NCI-H1930 (cell line): ENCODE measurements at places on chromosomes 7 and 10.

DNA sequence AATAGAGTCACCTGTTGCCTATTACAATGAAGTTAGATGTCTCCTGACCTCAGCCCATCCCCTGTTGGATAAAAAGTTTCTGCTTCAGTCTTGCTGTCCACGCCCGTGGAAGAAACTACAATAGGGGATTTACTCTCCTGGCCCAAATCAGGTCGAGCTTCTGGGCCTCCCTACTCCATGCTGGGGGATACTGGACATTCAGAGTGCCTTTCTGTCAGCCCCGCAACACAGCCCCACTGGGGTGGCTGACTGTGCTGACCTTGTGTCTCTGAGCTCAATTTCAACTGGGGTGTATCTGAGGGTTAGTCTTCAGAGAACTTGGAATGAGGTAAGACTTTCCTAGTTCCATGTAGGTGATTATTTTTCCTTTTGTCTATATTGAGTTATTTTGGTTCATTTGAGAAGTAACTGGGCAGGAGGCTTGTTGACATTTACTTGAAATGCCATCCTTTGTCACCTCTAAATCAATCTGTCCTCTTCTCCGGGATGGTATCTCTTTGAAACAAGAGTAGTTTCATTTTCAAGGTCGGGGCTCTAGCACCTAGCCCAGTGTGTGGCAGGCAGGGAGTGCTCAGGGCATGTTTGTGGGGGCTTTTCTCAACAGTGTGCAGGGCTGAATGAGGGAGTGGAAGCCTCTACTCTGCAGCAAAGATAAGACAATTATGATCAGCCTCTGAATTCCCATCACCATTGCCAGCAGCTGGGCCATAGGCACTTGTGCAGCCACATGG is 17.7 kb upstream of the CXCL12 start:
- DNase-seq: no peak

GRCh38 chr10:75431180-75432111 is at the start of gene LRMDA:
LRMDA (plus strand) TSS chr10:75431624.
- DNase-seq: no peak

DNA sequence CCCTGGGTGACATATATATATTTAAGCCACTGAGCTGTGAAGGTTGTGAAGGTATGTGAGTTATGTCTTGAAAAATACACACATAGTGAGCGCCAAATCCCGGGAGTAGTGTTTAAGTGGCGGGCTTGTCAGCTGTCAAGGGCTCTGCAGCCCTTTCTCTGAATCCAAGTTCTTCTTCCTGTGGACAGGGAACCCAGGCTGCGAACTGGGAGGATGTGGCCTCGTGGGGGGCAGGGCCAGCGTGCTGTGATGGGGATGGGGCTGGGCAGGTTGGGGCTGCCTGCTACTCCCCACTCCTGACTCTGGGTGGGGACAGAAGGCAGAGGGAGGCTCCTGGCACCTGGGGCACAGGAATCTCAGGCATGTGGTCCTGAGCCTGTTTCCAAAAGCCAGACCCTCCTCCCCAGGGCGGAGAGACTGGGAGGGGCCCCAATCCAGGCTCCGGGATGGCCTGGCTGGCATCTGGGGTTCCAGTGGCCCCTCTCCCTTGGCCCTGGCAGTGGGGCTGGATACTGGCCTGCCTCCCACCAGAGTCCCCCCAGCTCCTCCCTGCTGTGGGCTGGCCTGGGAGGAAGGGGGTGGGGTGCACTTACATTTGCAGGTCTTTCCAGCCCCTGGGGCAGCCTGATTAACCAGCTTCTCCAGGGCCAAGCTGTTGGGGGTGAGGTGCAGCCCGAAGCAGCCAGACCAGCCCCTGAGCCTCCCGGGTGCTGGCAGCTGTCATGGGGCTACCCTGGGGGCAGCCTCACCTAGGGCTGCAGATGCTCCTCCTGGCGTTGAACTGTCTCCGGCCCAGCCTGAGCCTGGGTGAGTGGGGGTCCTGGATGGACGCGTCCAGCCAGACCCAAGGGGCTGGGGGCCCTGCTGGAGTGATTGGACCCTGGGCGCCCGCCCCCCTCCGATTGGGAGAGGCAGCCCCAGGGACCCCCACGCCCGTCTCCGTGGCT is at the start of gene UPK3B:
UPK3B (plus strand) TSS at position 622 of the 947 bp plus-strand sequence; CDS start at position 723, 101 bp downstream.
- DNase-seq: no peak

- DNase-seq: no peak
Observed at GRCh38 chr7:148723166-148723559, 24.5 kb downstream of the CUL1 start.

DNA sequence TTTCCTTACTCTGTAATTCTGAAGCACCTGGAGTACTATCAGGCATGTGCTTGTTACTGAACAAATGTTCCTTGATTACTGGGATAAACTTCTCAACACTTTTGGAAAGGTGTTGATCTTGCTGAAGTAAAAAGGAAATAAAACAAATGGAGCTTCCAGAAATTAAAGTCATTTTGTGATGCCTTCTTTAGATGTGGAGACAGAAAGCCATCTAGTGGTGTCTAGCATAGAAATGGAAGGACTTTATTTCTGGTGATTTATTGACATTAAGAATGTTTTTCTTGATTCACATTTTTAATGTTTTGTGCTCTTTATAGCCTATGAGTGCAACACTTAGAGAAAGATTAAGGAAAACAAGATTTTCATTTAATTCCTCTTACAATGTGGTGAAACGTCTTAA is 1.4 kb downstream of the SFR1 start:
- no peak for DNase-seq

GRCh38 chr10:127203067-127203466 is 6.7 kb upstream of the INSYN2A start:
- no peak for DNase-seq

DNA sequence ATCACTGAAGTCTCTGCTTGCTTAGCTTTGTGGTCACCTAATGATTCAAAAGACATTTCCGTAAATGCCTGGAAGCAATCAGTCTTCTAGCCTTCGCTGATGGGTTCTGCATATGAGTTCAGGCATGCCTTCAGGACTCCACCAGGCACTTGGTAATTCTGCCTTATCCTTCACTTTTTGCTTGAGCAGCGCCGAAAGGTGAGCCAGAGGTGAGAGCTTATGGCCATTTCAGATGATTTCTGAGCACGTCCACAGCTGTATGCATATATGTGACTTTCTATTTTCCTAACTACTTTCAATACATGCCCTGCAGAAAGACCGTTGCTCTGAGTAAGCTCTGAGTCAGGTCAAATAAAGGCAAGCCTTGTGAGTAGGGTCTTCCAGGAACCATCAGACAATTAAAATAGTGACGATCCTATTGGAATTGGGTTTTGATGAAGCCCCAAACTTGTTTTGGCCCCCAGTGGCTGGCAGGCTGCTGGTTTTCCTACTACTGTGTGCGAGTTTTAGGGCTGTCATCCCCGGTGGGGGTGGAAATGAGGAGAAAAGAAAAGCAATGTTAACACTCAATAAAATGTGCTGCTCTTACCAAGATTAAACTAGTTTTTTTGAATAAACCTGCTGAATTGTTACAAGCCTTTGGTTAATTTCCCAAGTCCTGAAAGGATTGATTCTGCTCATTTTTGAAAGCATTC is 154.4 kb upstream of the AKR1E2 start:
- DNase-seq: no peak

- DNase-seq: no peak
Observed at GRCh38 chr7:127035203-127035849, 217.4 kb downstream of the GRM8 start.

DNA sequence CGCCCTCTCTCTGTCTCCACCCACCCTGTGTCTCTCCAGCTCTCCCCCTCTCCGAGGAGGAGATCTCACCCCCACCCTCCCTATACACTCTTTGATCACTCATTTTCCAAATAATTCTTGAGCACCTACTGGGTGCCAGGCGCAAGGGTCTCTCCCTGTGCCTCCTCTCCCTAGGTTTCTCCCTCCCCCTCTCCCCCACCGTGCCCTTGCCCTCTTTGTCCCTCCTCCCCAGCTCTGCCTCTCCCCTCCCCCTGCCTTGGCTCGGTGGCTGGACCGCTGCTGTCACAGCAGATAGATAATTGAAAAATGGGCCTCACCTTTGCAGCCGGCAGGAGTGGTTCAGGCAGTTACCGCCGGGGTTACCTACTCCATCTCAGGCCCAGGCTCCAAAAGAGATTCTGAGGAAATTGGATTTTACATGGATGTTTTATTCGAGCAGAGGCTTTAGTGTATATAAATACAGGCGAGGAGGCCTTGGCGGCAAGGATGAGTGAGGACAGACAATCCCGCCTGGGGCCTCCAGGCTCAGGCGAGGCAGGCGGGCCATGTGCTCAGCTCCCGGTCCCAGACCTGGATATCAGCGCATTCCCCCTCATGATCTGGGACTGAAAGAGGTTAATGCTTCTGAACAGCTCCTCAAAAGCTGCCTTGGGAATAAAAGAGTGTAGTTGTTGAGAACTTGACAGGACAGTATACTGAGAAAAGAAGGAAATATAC is 60.8 kb upstream of the BTRC start:
- no peak for DNase-seq

DNA sequence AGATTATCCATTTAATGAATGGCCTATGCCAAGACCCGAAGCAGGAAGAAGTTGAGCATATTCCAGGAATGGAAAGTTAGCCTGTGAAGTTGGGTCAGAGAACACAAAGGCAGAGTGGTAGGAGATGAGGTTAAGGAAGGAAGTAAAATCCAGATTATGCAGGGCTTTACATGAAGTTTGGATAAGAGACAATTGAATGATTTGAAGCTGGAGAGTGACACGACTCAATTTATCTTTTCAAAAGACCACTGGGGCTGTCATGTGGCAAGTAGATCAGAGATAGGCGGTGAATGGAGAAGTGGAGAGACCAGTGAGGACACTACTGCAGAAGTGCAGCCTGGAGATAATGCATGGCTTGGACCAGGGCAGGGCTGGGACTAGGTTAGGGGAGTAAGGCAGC is 7.2 kb upstream of the CNOT4 start:
- DNase-seq: no peak

DNA sequence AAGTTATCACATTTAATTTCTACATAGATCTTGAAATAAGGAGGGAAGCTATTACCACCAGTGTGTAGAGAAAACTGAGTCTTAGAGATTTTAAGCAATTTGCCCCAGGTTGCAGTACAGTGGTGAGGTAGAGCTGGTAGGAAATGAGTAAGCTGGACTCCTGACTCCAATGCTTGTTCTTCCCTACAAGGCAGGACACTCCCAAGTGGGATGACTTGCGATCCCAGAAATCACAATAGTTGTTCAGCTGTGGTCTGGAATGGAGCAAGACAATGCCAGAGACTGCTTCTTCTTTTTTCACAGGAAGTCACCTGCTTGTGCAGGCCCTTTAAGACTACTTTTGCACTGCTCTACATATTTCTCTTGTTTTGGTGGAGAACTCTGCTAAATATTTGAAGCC is 327.2 kb upstream of the BMPER start:
- no peak for DNase-seq

DNA sequence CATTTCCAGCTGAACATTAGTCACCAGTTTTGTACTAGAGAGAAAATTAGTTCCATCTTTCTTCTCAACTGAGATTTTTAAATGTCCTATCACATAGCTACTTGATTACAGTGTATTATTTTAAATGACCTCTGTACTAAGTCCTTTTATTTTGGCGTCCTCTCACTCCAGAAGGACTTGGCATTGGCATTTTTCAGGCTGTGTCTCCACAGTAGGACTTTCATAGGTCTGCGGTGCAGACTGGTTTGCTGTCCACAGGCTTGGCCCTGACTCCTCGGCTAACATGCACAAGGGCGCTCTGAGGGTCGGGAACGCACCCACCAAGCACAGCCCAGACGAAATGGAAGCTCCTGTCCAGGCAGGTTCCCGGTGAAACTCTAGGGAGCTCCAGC is 6.5 kb downstream of the PTPRE start:
- DNase-seq: no peak

DNA sequence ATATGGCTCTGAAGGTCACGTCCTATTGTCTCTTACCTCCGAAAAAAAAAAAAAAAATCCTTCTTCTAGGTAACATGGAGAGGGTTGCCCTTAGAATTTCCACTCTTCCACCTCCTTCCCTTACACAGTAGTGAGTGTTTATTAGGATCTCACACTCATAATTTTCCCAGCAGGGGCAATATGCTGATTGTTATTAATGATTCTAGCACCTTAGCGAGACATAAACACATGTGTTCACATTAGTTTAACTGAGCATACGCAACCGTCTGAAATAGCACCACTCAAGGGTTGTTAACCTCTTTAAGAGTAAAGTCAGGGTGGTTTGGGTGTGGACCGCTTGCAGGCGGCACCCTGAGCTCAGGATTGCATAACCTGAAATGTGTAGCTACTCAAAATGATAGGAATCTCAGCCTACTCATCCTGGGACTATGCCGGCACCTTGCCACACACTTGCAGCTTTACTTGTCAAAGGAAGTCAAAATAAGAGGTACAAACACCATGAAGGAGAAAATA is 52.2 kb downstream of the CPEB3 start:
- DNase-seq: no peak

DNA sequence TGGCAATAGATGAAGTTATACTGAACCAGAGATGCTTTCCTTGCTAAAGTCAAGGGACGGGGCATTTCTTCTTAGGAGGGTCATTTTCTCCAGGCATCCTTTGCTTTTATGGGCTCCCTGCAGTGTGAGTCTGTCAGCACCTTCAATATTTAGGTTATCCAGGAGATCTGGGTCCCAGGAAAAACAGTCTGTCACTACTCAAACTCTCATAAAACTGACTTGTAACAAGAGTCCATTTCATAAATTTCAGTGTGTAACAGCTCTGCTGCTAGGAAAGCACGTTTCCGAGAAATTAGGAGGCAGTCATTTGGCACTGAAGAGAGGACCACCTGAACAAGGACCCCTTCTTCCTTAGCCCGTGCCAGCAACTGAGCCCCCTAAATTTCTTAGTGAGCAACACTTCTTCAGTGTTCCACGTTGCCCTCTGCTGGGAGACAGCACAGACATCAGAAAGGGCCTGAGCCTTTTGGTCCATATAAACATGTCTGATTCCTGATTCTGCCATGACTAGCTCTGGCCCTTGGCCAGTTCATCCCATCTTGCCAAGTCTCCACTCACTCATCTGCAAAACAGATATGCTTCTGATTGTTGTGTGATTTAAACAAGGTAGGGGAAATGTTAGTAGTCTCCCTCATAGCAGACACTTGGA is 7.2 kb downstream of the GCC1 start:
- no peak for DNase-seq

GRCh38 chr10:32349968-32350738 is 3.2 kb upstream of the EPC1 start:
- no peak for DNase-seq

DNA sequence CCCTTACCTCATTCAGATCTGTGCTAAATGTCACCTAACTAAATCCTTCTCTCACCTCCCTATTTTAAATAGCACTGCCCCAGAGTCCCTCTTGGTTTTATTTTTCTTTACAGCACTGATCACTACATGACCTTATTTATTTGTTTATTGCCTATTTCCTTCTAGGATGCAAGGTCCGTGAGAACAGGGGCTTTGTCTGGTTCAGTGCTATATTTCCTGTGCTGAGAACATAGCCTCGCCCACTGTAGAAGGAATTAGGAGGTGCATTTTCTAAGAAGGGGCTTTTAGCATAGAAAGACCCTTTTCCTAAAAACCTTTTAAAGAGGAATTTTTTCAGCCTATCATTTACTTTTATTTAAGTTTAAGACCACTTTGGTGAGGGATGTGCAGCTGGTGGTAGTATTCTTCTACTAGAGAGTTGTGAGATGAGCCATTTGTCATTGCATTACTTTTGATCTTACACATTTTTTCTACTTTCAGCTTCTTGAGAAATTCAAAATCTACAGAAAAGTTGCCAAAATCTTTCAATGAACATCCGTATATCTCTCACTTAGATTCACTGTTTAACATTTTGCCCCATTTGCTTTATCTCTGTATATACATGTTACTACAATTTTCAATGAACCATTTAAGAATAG is 13.5 kb upstream of the PCGF5 start:
- DNase-seq: no peak
